ENCODE measurements at places on chromosomes 5 and 9. TPM values are rescaled to one million over a fixed set of nuclear protein-coding genes. Genes with fewer than 3 reads are reported as not detected.

DNA sequence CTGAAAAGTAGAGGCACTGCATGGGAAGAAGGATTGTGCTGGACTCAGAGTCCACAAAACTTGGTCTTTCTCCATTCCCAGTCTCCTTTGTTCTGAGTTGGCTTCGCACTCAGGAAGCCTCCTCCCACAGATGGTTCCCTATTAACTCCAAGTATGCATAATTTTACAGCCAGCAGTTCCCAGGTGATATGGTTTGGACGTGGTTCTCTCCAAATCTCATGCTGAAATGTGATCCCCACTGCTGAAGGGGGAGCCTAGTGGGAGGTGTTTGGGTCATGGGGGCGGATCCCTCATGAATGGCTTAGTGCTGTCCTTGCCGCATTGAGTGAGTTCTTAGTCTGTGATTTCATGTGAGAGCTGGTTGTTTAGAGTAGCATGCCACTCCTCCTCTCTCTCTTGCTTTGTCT lies 86.6 kb downstream of the FEM1C start:
- H3K27me3 ChIP-seq, result no peaks in the 10 kb centered on the region
- no peak overlapping the region for H3K4me3 ChIP-seq
- H3K36me3 ChIP-seq, result no peaks in the 10 kb centered on the region

Gene NCS1
- 99.3 TPM for total RNA-seq

DNA sequence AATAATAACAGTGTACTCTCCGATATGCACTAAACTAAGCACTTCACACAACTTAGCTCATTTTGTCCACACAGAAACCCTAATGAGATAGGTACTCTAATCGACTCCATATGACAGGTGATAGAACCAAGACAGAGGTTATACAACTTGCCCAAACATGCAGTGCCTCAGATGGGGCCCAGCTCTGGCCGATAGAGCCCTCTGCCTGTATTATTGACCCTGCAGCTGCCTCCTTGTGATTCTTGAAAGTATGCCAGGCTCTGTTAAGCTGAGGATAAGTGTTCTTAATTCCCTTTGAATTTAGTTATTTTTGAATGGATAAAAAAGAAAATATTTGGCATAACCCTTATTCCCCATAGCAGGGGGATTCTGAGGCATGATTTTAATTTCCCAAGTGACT lies 78.5 kb downstream of the HMHB1 start:
- peaks cover 5% of the 10 kb centered on the region for H3K4me1 ChIP-seq
- no peak overlapping the region for H3K4me3 ChIP-seq
- DNase-seq, result no peak
- H3K36me3 ChIP-seq, result no peaks in the 10 kb centered on the region

Gene SOX30
- not detected for total RNA-seq

Gene FNBP1
- 74.8 TPM for total RNA-seq
